ENCODE measurements at places on chromosomes 12 and 14.

DNA sequence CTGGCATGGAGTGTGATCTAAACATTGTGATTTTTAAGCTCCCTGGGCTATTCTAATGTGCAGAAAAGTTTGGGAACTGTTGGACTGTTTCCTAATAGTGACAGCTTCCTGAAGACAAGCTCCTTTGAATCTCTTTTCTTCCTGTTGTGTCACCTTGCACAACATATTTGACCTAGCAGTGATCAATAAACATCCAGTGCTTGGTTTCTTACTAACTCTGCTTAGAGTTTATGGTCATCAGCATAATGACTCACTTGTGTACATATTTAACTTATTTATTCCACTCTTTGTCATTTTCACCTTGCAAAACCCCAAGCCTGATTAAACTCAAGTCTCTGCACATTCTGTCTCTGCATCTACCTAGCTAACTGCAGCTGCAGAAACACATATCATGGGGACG lies 27.3 kb upstream of the TBC1D30 start:
- no peak for DNase-seq

- peak; percentile 65 for DNase-seq
Measured at GRCh38 chr14:50231475-50232275, at the start of gene SOS2. Gene SOS2, minus strand, starts transcription at chr14:50231578. Its CDS starts 295 bp downstream, at chr14:50231283.

GRCh38 chr12:97235102-97235501 lies 227.5 kb upstream of the RMST start:
- no peak for DNase-seq

- DNase-seq = peak; percentile 48
Measured at GRCh38 chr14:69574263-69574953, at the start of gene CCDC177. Gene CCDC177, minus strand, starts transcription at chr14:69574871. Its CDS starts 1,249 bp downstream, at chr14:69573622.

- DNase-seq = no peak
Measured at GRCh38 chr14:87059060-87059839, 933.7 kb downstream of the GALC start.

GRCh38 chr12:47993491-47993890 lies 10.8 kb downstream of the COL2A1 start:
- no peak for DNase-seq

DNA sequence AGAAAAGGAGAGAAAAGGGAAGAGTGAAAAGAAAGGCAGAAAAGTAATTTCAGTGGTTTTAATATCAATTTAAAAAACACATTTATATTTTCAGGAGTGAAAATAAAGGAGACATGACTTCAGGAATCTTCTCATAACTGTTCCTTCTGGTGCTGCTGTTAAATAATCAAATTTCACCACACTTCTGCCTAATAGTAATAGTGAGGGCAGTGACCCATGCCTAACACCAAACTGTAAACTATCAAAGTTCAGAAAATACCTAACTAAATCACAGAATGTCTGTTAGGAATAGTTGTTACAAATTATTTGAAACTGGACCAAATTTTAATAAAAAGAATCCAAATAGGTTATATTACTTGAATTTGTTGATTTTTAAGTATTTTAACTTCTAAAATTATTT lies 169.4 kb downstream of the RPL10L start:
- DNase-seq = no peak

GRCh38 chr14:61484031-61484430 lies 162.7 kb downstream of the PRKCH start:
- DNase-seq = no peak

DNA sequence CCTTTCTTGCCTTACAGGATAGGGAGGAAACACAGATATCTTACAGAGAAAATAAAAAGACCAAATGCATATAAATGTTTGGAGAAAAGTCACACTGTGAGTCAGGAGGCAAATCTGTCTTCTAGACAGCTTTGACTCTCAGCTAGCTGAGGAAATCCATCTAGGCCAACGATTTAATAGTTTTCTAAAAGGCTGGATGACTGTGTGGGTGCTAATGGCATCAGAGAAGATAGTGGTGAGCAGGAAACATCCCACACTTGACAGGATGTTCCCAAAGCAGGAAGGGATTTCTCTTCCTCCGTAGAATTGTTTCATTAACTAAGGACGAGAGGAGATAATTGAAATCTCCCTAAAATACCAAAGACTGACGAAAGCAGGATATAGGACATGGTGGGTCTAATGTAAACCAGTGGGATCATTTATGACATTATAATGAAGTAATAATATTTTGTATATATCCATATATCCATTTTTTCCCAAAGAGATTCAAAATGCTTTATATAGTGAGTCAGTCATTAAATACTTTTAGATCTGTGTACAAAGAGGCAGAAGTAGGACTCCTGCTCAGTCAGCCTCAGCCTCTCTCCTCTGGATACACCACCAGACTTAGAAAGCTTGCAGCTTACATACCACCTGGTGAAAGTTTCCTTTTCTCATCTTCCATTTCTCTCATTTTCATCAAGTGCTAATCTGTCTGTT lies 44.3 kb upstream of the PSMA6 start:
- DNase-seq = no peak

DNA sequence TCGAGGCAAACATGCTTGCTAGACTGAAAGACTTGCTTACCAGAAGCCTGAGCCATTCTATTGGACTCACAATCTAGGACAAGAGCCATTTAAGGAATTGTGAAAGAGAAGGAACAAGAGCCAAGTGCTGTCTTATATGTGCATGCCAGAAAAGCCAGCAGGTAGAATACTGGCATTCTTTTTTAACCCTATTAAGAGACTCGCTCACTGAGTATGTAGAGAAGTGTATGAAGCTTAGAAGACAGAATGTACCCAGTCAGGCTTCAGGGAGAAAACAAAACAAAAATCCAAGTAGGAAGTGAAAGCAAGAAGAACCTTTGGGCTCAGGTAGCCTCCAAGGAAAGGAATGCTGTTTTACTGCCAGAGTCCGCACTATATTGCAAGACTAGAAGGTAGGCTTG lies 65.9 kb downstream of the DCAF5 start:
- no peak for DNase-seq

GRCh38 chr14:55130196-55130550 lies 1.1 kb downstream of the LGALS3 start:
- no peak for DNase-seq

DNA sequence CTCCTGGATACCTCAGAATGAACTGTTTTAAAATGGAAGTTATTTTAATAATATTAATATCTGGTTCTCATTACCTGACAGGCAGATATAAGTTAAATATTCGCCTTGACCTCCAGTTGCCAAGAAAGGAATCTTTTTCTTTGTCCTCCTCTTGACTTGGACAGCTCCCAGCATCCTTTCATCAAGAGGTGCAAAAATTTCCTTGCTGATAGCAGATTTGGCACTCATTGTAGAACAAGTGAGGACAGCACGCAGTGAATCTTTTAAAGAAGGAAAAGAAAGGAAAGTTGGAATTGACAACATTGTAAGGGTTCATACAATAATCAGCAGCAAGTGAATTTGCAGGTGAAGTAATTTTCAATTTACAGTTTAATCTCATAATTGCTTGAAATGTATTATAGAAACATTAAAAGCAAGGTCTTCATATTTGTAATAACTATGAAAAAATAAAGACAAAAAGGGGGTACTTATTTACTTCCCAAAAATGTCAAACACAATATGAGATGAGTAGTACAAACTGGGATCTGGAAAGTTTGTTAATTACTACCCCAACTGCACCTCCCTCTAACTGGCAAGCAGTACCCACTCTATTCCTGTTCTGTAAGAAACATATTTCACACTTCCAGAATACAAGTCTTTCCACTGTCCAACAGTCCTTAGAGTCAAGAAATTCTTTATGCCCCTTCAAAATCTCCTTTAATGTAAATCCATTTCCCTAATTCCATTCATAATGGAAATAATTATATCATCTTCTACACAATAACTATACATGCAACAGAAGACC lies 75.2 kb downstream of the STXBP6 start:
- no peak for DNase-seq

GRCh38 chr12:45660330-45660729 lies 69.2 kb upstream of the ARID2 start:
- DNase-seq = no peak

GRCh38 chr12:128959901-128960300 lies 106.6 kb downstream of the GLT1D1 start:
- DNase-seq = no peak

- DNase-seq = no peak
Measured at GRCh38 chr14:73462048-73462715, 3.8 kb upstream of the NUMB start.

GRCh38 chr12:90977224-90977623 lies 22.2 kb upstream of the CCER1 start:
- no peak for DNase-seq

GRCh38 chr14:71588028-71588427 lies 344.2 kb upstream of the RGS6 start:
- no peak for DNase-seq

DNA sequence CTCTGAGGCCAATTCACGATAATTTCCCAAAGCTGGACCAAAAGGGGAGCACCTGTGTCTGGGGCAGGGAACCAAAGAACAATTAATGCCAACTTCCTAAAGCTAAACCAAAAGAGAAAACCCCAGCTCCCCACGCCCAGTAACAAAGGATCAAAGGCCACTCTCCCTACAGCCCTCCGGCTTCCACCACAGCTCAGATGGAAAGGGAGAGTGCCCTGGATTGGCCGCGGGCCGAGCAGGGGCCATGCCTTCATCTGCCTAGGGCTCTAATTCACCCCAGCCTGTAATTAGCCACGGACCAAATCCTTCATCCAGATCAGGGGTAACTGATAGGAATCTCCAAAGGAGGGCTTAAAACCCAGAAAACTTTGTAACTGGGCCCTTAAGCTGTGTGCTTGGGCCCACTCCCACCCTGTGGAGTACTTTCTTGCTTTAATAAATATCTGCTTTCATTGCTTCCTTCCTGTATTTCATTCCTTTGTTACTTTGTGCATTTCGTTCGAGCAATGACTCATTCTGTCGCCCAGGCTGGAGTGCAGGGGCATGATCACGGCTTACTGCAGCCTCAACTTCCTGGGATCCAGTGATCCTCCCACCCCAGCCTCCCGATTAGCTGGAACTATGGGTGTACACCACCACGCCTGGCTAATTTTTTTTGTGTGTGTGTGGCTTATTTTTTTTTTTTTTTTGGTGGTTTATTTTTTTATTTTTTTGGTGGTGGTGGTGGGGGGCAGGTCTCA lies 65.5 kb upstream of the PPP4R3A start:
- no peak for DNase-seq

- no peak for DNase-seq
Measured at GRCh38 chr14:99077076-99077843, 194.7 kb downstream of the BCL11B start.

GRCh38 chr12:102833687-102834441 lies 83.2 kb downstream of the PAH start:
- DNase-seq = no peak

DNA sequence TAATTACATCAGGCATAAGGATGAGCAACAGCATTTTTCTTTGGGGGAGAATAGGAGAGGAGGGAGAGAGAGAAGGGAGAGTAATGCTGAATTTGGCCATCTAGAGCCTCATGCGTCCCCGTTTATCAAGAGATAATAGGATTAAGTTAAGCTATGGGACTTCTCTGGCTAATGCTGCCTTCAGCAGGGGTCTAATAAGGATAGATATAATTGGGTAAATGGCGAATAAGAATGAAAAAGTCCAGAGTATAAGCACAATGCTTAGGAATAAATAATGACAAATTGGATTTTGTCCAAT lies 470.0 kb downstream of the EGLN3 start:
- no peak for DNase-seq

GRCh38 chr14:52329678-52330369 lies 15.7 kb downstream of the PTGER2 start:
- no peak for DNase-seq

DNA sequence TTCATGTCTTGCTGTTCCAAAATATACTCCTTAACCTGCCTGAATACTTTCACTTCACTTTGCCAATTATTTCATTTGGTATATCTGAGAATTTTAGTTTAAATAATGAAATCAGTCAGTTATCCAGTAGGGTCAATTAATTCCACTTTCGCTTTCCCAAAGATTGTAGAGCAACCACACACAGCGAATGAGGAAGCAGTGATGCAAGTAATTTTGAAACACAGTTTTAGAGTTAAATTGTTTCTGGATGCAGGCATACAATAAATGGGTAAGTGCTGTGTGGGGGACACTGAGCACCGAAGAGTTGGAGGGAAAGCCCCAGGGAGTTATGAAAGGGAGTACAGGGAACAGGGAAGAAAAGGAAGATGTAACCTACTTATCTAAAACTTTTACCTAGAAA lies 62.8 kb downstream of the TSHR start:
- no peak for DNase-seq

GRCh38 chr12:130878193-130879185 lies 6.6 kb downstream of the RAN start:
- no peak for DNase-seq

- DNase-seq = no peak
Measured at GRCh38 chr12:51672334-51672733, 81.3 kb downstream of the SCN8A start.

- no peak for DNase-seq
Measured at GRCh38 chr14:30337456-30337855, 221.5 kb upstream of the G2E3 start.

GRCh38 chr14:103708750-103709187 lies 6.5 kb downstream of the XRCC3 start:
- no peak for DNase-seq

GRCh38 chr14:24137529-24138395 lies 1.8 kb downstream of the PSME1 start:
- no peak for DNase-seq

DNA sequence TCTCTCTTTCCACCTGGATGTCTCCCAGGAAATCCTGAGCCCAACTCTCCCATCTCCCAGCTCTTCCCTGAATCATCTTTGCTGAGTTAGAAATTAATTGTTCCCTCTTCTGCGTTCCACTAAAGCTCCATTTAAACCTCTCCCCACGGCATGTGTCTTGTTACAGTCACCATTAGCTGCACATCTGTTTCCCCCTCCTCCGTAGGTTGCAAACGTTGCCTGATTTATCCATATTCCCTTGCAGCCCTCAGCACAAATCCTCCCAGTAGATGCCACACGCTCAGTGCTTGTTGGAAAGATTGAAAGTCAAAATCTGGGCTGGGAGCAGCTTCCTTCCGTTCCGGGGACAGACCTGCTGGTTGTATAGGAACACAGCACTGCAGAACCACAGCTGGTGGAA lies 90.4 kb downstream of the SLC24A4 start:
- no peak for DNase-seq

DNA sequence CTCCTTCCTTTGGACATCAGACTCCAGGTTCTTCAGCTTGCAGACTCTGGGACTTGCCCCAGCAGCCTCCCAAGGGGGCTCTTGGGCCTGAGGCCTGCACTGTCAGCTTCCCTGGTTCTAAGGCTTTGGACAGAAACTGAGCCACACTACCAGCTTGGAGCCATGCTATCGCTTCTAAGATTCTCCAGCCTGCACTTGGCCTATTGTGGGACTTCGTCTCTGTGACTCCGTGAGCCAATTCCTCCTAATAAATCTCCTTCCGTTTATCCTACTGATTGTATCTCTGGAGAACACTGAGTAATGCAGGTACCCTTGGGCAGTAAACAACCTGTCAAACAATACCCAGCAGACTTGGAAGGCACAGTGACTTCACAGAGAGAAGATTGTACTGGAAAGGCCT lies 24.9 kb upstream of the RHOJ start:
- no peak for DNase-seq

GRCh38 chr14:75522224-75522982 lies at the start of gene BATF:
Gene BATF, plus strand, starts transcription at chr14:75522469. Its CDS starts 214 bp downstream, at chr14:75522683.
- DNase-seq = peak; percentile 67

GRCh38 chr12:108527166-108527496 lies 12.1 kb downstream of the FICD start:
- no peak for DNase-seq

All from stimulated activated CD8-positive, alpha-beta memory T cell treated with anti-CD3 and anti-CD28 coated beads, Interleukin-4, amount 100 ng/mL, for 1 hour (primary cell).